ENCODE measurements at places on chromosomes 2 and 18.
A peak's percentile ranks its signal among the peaks of the same experiment; 100 is the strongest.

GRCh38 chr2:136363900-136364299 lies 246.0 kb upstream of the CXCR4 start:
- no peak for DNase-seq

DNA sequence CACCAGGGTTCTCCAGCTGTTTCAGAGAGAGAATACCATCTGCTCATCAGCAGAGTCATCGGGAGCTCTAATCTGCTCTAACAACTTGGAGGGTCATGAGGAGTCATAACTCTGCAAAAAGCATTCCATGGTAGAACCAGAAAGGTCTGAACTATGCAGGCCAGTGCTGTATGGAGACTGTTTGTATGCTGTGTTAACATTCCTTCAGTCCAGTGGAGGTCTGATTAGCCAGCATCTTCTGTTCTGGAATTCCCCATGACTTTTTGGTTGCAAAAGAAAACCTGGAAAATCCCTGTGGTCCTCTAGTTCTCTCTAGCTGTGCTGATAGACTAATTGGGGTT lies 9.4 kb upstream of the ITGB6 start:
- no peak for DNase-seq

DNA sequence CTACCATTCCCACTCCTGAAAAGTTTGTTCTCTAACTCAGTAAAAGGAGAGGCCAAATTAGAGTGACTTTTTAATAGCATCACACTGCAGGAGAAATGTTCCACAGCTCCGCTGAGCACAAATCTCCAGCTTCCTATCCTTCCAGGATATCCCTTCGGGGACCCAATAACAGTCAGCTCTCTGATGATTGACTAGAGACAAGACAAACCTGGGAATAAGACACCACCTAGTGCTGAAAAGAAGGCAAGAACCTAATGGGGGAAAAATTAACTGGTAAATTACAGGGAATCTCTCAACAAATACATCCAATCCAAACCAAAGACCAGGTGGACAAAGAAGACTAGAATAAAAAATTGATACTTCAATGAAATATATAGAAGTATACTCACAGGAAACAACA lies 977.1 kb upstream of the SOX11 start:
- DNase-seq: no peak

DNA sequence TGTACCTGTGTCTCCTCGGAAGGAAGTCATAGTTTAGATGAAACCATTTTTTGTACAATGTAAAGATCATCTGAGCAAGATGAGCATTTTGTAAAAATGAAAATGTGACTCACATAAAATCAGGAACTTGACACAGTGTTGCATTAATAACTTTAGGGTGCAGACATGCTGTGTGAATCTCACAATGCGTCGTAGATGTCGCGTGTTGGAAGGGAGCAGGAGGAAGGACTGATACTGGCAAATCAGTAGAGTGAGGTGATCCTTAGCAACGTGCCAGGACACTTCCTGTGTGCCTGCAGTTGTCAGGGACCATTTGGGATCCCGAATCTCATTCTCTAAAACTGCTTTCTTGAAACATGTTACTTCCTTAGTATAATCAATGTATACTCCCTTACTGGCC lies 103.1 kb downstream of the SH3BP4 start:
- no peak for DNase-seq

DNA sequence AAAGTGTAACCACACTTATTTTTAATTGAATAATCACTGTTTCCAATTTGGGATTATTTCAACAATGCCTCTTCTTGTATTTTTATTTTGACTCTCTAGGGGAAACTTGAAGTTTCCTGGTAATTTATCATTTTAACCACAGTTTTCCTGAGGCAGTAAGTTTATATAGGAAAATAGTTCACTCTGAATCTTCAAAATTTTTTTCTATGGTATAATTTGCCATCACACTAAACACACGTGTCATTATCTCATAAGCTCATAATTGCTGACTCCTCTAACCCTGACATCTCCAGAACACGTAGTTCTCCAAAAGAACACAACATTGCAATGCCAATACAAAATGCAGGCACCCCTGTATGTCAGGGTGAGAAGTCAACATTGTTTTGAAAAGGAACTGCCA lies 102.2 kb upstream of the FZD7 start:
- DNase-seq: no peak

GRCh38 chr18:45287531-45287930 lies 327.7 kb upstream of the SLC14A2 start:
- DNase-seq: no peak

- DNase-seq: peak; percentile 50
These were observed 206.5 kb downstream of the SETBP1 start for GRCh38 chr18:44887227-44887631.

- no peak for DNase-seq
These were observed 46.7 kb downstream of the RPL37A start for GRCh38 chr2:216545359-216545758.

- peak; percentile 68 for DNase-seq
These were observed 21.6 kb downstream of the ATG16L1 start for GRCh38 chr2:233273120-233273519.

GRCh38 chr2:48572816-48573215 lies 42.9 kb downstream of the STON1 start:
- no peak for DNase-seq

- no peak for DNase-seq
These were observed 1.4 kb downstream of the VRK2 start for GRCh38 chr2:58047961-58048360.

GRCh38 chr2:119545754-119546446 lies 1.7 kb downstream of the CFAP221 start:
- DNase-seq: no peak

GRCh38 chr18:3451989-3452749 lies 2.2 kb downstream of the TGIF1 start:
- no peak for DNase-seq

- DNase-seq: peak; percentile 88
These were observed at the start of gene OTX1 for GRCh38 chr2:63050334-63051041. Gene OTX1, plus strand, starts transcription at chr2:63050830. Its CDS starts 2,161 bp downstream, at chr2:63052991.

DNA sequence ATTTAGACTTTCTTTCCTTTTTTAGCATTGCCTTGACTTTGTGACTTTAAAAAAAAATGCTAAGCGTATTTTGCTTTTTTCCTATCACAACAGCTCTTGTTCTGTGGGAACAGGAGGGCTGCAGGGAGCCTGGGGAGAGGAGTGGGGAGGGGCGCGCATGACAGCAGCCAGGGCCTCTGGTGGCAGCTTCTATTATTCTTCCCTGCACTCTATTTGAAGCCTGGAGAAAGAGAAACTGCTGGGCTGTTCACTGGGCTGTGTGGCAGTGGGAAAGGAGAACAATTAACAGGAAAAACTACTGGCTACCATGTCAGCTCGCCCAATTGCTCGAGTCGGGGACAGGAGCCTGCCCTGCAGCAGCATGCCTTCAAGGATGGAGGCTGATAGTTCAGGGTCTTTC lies 119.0 kb upstream of the ZBTB14 start:
- DNase-seq: no peak

DNA sequence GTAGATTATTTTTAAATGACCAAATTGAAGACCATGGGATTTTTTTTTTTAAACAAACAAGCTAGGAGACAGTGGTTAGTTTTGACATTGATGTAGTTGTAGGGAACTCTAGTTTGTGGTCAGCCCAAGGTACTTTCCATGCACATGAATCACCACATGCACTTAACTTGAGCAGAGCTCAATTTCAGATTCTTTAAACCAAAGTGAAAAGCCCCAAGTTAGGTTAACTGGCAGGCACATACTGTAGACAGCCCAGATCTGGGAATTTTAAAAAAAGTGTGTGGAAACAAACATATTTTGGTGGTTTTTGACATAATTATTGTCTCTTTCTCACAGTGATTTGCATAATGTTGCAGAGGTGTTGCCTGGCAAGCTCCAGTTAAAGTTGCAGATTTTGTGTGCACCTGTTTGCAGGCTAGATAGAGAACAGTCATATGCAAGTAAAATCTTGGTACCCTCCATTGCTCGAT lies 88.4 kb downstream of the BCL2L11 start:
- peak; percentile 55 for DNase-seq

- peak; percentile 67 for DNase-seq
These were observed 47.9 kb upstream of the KCNF1 start for GRCh38 chr2:10863837-10864236.

- DNase-seq: no peak
These were observed 19.4 kb downstream of the SP100 start for GRCh38 chr2:230435431-230435830.

- no peak for DNase-seq
These were observed 444 bp upstream of the MMADHC start for GRCh38 chr2:149587950-149588487.

- DNase-seq: no peak
These were observed 1.9 kb upstream of the TMEFF2 start for GRCh38 chr2:192196421-192197194.

DNA sequence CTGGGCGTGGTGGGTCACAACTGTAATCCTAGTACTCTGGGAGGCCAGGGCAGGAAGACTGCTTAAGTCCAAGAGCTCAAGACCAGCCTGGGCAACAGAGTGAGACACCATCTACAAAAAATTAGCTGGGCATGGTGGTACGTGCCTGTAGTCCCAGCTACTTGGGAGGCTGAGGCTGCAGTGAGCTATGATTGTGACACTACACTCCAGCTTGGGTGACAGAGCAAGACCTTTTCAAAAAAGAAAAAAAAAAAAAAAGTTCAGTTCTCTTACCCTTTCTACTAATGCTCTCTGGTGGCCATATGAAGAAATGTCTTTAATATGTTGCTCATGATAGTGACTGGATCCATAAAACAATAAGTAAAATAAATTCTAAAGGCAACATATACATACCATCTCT lies 14.9 kb downstream of the TYW5 start:
- no peak for DNase-seq

Data from activated CD8-positive, alpha-beta memory T cell treated with anti-CD3 and anti-CD28 coated beads, Interleukin-2, amount 10 ng/mL, durations not matched to agents 7 days and 5 days (primary cell).